ENCODE measurements at places on chromosomes 13 and 19.

DNA sequence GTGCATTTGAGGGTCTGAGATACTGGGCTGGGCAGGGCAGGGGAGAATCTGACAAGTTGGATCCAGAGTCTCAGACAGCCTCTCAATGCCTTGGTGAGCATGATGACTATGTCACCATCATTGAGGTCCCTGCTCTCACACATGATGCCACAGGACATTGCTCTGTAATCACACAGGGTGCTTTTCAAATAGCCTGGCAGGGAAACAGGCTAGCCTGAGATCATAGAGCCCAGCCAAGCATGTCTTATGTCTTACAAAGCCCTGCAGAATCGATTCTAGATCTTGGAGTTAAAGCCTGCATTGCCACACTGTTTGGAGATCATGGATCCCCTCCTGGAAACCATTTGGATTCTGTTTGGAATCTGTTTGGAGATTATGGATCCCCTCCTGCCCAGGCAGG is 5.3 kb downstream of the KCNN1 start:
- no peak for DNase-seq

DNA sequence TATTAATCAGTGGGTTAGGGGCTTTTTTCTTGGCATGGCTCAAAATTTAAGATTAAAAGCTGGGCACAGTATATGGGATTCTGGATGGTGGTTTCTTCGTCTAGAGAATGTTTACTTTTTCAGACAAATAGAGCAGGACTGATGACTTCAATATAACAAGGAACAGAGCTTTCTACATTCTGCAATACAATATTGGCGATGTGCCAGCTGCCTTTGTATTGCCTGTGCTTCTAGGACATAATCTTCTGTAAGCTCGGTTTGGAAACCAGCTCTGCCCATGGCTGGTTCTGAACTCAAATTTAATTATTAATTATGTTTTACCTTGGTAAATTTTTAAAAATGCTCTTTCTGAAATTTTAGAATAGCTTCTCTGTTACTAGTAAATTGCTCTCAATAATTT is 139.1 kb upstream of the TRPC4 start:
- no peak for DNase-seq

- no peak for DNase-seq
Observed at GRCh38 chr13:23858546-23858945, 30.7 kb downstream of the MIPEP start.

DNA sequence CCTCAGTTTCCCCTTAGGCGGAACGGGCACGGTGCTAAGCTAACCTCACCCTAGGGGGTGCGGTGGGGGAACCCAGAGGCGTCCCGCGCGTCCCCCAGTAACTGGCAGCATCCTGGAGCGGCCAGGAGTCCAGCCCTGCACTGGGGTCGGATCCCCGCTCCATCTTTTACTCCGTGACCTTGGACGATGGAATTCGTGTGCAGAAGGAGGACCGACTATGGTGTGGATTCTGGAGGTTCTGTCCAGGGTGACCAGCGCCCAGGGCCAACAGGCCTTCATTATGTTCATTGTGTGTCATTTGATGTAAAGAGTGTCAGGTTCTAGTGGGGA is 630 bp downstream of the SPPL2B start:
- no peak for DNase-seq

DNA sequence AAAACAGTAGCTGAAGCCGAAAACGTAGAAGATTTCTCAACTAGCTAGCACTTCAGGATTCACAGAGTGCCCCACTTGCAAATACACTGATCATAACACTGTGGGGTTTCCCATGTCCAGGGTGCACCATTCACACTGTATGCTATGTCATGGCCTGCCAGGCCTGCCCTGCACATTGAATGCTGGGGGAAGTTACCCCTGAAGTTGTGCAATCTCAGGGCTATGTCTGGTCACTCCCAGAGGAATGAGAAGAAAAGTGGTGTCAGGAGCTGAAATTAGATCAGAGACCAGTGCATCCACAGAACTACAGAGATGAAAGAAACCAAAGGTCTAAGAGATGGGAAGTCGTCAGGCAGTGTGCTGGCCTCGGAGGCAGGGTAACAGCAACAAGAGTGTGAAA is 196.8 kb downstream of the RAP2A start:
- DNase-seq: no peak

DNA sequence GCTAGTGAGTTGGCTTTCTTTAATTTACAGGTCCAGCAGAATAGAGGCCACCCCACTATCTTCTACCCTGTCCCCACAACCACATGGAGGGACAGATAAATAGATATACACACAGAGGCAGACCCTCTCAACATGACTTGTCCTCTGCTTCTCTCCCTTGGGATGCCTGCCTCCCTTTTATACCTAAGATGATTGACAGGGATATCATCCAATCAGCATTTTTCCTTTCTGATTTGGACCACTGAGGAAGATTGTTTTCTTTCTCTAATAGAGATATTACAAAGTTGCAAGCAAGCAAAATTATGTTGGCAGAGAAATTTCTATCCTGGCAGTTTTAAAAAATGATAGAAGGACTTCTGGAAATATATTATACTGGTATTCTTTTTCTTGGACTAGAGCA is 35.8 kb downstream of the STOML3 start:
- DNase-seq: no peak

- no peak for DNase-seq
Observed at GRCh38 chr13:32501064-32501463, 37.5 kb downstream of the N4BP2L2 start.
